ENCODE measurements at places on chromosomes 1 and 21.

- no peak for ATAC-seq
Observed at GRCh38 chr1:54402896-54403295, 3.3 kb downstream of the SSBP3 start.

GRCh38 chr1:220734571-220735326 is 13.4 kb upstream of the MTARC2 start:
- peak; percentile 85 for ATAC-seq

GRCh38 chr1:204439621-204440375 is 28.2 kb upstream of the PPP1R15B start:
- ATAC-seq = peak; percentile 1

- peak; percentile 79 for ATAC-seq
Observed at GRCh38 chr1:56639211-56639610, 5.9 kb upstream of the PRKAA2 start.

DNA sequence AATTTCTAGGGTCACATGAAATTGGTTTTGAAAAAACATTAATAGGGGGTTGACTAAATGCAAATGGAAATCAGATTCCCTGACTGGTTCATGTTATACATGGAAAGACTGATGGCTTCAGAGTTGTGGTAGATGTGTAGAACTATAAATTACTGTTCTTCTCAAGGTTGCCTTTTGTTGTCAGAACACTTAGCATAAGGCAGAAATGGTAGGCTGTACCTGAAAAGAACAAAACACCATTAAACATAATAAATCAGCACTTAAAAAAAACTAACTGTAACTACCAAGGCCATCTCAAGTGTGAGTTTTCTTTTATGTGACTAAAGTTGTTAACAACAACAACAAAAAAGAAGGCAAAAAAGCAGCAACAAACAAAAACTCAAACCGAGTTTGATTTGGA is 111.8 kb downstream of the RPS6KC1 start:
- no peak for ATAC-seq

GRCh38 chr1:119516247-119516646 is 9.2 kb downstream of the HSD3B1 start:
- ATAC-seq = no peak

DNA sequence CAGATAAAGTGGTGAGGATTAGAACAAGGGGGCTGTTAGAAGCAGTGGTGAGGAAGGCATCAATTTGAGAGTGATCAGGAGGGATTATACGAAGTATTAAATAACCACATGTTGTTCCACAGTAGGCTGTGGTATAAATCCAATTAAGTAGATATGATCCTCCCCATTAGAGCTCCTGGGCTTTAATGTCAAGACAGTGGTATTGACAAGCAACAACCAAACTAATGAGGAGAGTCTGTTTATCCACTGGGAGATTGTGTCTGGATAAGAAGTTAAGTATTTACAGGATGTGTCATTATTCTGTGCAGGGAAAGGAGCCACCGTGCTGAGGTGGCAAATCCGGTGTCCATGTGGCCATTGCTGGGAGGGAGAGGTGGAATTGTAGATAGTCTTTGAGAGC is 5.8 kb downstream of the ACTN2 start:
- no peak for ATAC-seq

DNA sequence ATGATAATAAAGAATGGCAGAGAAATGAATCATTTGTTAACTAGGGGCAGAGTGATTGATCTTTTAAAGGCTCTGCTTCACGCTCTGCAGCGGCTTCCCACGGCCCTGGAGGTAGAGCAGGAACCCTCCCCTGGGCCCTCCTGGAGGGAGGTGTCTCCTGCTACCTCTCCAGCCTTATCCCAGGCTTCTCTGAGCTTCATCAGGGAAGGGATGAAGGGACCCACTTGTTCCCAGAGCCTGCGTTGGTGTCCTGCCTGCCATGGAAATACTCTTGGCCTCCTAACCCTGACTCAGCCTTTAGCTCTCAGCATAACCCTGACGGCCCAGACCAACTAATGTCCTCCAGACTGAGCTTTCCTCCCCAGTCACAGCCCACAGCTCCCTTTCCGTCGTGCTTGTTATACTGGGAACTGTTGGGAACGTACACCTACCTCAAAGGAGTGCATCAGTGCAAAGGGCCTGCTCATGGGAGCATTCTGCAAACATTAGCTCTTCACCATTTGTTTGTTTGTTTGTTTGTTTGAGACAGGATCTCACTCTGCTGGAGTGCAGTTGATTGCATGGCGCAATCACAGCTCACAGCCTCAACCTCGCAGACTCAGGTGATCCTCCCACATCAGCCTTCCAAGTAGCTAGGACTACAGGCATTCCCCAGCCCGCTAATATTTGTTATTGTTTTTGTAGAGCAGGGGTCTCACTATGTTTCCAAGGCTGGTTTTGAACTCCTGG is 17.4 kb upstream of the HNRNPU start:
- no peak for ATAC-seq

DNA sequence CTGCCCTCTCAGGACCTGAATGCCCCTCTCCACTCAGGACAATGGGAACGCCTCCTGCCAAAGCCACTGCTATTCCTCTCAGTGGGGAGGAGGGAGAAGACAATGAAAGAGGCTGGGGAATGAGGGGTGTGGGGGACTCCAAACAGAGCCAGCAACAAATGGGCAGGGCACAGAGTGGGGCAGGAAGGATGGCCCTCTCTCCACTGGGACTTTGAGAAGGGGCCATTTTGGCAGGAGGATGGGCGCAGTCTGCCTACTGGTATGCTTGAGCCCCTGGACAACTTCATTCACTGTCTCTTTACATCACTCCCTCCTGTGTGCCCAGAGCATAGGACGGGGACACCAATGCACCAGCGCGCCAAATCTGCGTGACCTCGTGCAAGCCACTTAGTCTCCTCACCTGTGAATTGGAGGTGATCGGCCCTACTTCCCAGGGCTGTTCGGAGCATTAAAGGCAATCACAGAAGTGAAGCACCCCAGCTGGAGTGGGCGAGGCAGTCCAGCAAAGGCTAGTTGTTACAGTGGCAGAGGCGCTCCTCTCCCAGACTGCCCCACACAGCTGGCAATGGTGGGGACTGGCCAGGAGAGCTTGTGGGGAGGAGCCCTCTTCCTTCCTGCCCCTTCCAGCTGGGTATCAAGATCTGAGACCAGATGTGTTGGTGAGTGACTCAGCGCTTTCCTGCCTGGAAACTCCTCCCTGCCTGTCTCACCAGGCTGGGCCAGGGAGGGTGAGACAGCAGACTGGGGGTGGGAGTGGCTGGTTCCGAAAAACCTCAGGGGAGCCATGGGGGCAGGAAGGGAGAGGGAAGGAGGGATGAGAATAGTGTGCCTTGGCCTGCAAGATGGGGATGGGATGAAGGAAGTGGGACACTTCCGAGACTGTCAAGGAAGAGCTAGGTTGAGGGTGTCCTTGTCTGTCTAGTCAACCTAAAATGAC is 22.4 kb upstream of the SYNC start:
- ATAC-seq = peak; percentile 95

DNA sequence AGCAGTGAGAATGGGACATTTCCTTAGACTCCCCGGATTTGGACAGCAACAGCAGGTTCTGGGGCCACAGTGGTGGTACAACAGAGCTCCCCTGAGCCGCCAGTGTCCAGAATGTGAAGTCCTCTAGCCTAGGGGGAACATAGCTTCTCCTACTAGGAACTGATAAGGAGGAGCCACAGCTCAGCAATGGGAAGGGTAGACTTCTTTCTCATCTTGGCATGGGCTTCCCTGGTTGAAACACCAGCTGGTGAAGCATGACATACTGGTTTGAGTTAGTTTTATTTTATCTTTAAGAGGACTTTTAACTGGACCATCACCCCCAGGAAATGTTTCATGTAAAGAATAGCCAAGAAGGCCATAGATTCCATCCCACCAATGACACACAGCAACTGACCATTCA is 68.4 kb downstream of the KCNJ15 start:
- no peak for ATAC-seq

DNA sequence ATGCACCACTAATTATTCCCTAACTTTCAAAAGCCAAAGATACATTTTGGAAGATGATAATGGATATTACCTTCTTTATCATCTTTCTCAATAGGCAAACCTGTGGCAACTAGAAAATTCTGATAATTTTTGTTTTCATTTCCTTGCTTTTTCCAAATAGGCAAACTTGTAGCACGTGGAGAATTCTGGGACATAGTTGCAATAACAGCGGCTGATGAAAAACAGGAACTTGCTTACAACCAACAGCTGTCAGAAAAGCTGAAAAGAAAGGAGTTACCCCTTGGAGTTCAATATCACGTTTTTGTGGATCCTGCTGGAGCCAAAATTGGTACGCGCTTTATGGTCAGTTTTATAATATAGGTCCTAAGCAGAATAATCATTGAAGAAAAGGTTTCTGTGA is 1.5 kb downstream of the FPGT start:
- no peak for ATAC-seq

DNA sequence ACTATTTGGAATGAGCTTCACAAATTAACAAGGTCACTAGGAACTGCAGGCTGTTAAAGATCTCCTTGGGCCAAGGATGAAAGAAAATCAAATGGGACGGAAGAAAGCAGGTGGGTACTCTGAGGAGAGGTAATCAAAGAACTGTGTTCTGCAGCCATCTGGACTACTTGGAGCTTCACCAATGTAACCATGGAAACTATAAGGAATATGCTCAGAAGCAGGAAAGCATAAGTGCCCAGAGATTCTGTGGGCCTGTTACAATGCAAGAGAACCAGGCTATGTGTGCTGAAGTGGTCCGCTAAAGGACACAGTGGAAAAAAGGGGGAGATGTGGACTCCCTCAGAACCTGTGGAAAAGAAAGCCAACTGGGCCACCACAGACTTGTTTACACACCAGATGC is 238.5 kb downstream of the PTGER3 start:
- ATAC-seq = no peak

GRCh38 chr1:3192825-3193224 is 123.8 kb downstream of the PRDM16 start:
- no peak for ATAC-seq

- ATAC-seq = no peak
Observed at GRCh38 chr1:155026154-155026553, 7.4 kb downstream of the DCST2 start.

GRCh38 chr1:166597516-166597915 is 241.8 kb upstream of the POGK start:
- ATAC-seq = no peak
